ENCODE measurements at places on chromosomes 1 and 21.

DNA sequence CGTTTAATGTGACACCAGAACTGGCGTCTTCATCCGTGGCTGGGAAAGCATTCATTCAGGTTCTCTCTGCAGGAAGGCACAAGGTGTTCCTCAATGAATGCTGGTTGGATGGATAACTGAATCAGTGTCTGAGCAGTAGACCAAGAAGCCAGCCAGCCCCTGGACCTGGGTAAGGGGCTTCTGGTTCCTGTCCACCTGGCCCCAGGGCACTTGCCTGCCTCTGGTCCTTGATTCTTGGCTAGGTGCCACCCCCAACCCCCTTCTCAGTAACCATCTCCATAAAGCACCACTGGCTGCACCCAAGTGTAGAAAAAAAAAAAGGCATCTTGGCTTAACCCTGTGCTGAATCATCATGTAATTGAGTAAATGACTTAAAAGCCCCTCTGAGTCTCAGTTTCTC lies 59.1 kb downstream of the KCND3 start:
- DNase-seq, result no peak

- DNase-seq, result no peak
Measured at GRCh38 chr21:34296878-34297277, 66.9 kb upstream of the KCNE2 start.

GRCh38 chr1:68801440-68801839 lies 304.6 kb upstream of the DEPDC1 start:
- DNase-seq, result no peak

GRCh38 chr1:230849451-230850224 lies 18.7 kb downstream of the C1orf198 start:
- DNase-seq, result peak; percentile 80

DNA sequence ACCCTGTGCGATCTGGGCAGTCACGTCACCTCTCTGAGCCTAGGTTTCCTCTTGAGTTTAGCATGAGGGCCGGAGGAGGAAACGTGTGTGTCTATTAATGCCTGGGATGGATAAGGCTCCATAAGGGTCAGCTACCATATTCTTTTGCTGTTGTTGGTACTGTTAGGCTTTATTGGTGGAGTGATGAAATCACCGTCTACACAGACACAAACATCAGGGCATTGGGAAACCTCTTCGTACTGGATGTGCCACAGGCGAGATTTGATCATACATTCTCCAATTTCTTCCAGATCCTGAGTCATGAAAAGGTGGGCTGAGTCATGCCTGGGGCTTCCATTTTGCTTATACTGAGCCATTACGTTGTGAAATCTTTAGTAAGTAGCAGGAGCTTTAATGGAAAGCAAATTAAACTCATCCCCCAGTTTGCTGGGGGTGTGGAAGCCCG lies 24.9 kb upstream of the GRHL3 start:
- peak; percentile 72 for DNase-seq

- DNase-seq, result no peak
Measured at GRCh38 chr1:101257500-101258325, 20.9 kb downstream of the S1PR1 start.

DNA sequence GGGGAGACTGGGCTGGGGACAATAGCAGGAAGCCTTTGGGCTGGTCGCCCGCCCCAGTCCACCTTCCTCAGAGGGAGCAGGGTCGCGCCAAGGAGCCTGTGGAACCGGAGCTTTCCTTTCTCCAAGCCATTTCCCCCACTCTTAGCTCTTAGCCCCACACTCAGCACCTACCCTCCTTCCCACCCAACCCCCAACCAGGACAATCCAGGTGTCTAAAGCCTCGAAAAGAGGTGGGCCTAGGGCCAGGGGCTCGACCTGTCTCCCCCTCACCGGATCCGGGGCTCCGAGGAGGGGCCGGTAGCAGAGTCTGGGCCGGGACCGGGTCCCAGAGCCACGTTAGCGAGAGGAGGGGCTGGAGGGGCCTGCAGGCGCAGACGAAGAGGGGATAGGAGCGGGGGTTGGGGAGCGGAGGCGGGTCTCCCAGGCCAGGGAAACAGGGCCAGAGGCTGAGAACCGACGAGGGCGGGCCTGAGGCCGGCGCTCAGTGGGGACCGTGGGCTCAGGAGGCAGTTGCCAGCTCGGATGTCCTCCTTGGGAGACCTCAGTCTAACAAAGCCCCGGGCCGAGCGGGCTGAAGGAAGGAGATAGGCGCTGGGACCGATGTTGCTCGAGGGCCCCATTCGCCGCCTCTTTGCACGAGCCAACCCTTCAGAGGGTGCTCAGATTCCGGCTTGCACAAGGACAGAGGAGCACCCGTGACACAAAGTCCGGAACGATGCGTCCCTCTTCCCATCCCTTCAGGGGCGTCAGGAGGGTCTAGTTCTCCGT lies 943 bp downstream of the SEMA6C start:
- no peak for DNase-seq
